ENCODE measurements at places on chromosomes 12 and 14. TPM values are rescaled to one million over a fixed set of nuclear protein-coding genes. Genes with fewer than 3 reads are reported as not detected.

DNA sequence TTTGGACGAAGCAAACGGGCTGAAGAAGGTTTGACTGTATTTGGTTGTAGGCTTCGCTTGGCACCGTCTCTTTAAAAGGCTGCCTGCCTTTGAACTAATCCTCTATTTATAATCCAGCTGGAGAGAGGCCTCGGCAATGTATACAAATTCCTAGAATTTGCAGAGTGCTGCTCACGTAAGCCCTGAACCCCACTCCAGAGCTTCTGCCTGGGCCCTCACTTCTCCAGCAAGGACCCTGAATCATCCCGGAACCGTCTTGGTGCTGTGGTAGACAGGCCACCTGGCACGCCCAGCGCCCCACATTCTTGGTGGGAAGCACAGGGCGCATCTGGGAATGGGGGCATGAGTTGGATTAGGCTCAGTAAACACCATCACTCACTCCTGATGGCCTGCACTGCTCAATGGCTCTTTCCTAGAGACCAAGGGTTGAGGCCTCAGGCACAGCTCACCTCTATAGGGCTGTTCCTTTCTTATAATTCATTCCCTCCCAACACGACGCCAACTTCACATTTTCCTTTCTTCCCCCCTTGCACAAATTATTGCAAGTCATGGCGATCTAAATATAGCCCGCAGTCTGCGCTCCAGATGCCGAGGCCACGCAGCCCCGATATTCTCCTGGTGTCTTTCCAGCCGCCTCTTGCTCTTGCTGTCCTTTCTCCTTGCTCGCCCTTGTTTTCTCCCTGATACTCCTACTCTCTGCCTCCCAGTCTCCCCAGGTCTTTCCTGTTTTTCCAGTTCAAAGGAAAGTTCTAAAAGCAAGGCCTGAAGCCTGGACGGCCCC, 141.0 kb downstream of the ZFP36L1 start:
- no peak for DNase-seq

DNA sequence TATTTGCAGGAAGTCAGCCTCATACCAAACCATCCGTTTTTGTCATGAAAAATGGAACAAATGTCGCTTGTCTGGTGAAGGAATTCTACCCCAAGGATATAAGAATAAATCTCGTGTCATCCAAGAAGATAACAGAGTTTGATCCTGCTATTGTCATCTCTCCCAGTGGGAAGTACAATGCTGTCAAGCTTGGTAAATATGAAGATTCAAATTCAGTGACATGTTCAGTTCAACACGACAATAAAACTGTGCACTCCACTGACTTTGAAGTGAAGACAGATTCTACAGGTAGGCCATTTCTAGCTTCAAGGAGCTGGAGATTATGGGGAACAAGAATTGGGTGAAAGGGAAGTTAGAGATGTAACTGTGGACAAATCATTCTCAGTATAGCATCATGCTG, 126.1 kb downstream of the DAD1 start:
- DNase-seq: no peak

GRCh38 chr14:72588521-72588920, 305.4 kb downstream of the DPF3 start:
- DNase-seq: no peak

DNA sequence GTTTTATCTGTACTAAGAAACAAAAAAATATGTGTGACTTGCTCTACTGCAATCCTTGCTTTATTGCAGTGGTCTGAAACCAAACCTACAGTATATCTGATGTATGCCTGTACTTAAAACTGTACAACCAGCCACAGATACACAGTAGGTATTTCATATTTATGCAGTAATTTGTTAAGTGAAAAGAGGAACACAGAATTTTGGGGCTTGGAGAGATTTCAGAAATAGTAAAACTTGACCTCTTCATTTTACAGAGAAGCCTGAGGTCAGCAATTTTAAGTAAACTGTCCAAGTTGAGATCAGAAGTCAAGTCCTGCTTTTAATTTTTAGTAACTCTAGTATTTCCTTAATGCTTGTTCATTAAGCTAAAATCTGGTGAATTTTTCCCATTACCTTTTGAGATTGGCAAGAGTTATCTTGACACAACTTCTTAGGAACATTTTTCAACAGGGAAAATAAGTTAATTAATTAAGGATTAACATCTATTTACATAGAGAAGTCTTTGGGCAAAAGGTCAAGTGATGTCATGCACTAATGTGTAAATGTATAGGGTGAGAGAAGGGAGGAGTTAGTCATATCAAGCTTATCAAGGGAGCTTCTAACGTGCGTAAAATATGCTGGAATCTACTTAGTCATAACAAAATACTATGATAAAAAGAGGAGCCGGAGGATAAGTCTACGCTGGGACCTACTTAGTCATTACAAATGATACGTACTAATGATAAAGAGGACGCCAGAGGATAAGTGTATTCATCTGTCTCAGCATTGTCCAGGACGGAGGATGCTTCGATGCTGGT, 66.0 kb upstream of the GTF2A1 start:
- DNase-seq: no peak

DNA sequence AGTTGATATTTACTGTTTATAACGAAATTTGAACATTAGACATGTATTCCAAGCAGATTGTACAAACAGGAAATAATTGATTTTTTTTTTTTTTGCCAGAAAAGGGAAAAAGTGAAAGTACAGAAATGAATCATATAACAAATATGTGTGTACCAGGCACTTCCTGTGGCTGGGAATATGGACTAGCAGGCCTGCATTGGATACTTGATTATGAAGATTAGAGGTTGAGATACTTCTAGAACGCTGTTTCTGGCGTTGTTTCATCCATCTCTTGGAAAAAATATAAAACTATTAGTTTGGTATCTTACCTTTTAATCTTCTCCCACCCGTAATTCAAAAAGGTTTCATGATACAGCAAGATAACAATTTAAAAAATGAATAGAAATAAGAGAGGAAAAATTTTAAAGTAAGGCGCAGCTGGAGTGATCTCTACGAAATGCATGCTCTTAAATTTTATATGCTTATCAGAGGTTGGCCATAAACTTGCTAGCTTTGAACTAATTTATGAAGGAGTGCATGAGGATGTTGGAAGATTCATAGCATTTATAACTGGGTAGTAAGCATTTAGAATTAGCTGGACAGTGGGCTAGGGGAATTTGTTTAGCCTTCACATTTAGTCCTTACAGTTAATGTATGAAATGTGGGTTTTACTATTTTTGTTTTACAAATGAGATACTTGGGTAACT, 90.8 kb downstream of the AEBP2 start:
- no peak for DNase-seq

DNA sequence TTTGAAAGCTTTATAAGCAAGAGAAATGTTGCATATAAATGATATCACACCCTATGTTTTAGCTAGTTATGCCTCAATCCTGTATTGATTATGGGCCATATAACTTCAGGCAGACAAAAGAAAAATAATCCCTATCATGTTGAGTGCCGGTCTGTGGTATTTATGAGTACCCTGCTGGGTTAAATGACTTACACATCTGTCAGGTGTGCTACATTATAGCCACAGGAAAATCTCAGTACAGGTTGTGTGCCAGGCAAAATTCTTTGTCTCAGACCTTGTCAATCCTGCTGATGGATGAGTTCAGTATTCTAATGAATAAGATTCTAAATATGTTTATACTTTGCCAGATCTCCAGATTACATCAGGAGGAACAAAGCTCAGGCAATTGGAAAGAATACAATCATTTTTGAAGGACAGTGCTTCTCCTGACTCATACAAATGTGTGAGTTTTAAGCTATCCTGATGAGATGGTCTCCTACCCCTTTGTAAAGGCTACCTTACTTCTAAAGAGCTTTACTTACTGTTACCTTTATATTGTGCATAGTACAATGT, 109.8 kb upstream of the FOXG1 start:
- DNase-seq: no peak

DNA sequence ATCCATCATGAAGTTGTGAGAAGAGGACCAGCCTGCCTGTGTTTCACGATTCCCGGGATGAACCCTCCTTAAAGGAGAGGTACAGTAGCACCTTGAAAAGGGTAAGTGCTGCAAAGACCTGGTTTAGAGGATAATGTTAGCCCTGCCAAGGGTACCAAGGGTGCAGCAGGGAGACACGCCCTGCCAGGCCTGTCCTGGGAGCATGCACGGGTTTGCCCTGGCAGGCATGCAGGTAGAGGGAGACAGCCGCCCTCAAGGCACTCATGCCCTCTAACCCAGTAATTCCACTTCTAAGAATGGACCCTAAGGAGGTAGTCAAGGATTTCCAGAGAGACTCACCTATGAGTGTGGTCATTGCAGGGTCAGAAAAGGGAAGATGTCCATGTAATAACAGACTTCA, 65.0 kb downstream of the DIO3 start:
- no peak for DNase-seq

- no peak for DNase-seq
Measured at GRCh38 chr12:51307655-51308593, 16.1 kb downstream of the BIN2 start.

- DNase-seq: peak; percentile 18
Measured at GRCh38 chr12:25583545-25583944, 30.5 kb upstream of the LMNTD1 start.

GRCh38 chr12:103657331-103657730, 70.3 kb downstream of the STAB2 start:
- no peak for DNase-seq

DNA sequence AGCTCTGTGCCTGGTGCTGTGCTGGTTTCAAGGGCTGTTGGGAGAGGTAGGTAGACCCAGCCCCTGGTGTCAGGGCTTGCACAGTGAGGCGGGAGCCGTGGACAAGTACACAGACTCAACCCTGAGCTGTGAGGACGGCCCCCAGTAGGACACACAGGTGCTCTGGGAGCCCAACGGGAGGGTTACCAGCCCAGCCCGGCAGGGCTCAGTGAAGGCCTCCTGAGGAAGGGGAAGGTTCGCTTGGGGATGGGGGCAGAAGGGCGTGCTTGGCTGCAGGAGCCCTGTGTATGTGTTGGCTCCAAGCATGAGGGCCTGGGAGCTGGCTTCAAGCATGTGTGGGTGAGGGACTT, 58.9 kb downstream of the SLC25A47 start:
- peak; percentile 13 for DNase-seq

DNA sequence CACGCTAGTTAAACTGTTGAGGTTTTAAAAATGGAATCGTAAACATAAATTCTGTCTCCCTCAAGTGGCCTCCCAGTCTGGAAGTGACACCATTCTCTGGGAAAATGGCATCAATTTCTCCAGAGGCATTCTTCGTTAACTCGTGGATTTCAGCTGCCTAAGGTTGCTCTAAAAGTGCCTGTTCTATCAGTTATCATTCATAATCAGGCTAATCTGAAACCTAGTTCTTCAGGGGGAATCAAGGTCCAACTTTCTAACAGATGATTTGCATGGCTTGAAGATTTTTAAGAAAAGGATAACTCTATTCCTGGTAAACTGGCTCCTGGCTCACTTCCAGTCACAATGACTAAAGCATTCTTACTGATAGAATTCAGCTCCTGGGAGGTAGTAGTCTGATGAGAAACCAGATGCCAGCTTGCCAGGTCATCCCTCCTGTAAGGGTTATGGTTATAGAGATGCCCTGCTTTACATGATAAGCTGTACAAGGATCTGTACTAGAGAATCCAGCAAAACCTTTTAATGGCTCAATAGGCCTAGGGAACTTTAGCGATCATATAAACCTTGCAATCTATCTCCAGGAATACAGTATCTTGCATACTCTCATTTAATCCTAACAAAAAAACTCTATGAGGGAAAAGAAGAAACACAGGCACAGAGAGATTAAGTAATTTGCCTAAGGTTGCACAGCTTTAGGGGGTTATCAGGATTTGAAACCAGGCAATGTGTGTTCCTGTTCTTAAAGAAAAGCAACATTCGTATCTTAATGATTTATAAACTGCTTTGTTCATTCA, 1.5 kb downstream of the L3HYPDH start:
- DNase-seq: no peak

DNA sequence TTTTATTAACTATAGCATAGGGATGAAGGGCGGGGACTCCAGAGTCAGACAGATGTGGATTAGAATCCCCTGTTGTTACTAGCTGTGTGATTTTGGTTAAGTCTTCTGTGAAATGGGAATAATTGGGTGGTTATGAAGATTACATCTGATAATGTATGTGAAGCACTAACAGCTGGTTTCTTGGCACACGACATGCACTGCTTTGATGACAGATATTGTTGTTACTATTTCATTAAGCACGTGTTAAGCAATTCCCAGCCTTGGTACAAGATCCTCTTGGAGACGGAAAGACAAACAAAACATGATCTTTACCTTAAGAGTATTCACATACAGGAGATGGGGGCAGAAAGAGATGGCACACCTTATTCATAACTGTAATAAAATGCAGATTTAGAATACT, 7.9 kb downstream of the PPFIBP1 start:
- no peak for DNase-seq

DNA sequence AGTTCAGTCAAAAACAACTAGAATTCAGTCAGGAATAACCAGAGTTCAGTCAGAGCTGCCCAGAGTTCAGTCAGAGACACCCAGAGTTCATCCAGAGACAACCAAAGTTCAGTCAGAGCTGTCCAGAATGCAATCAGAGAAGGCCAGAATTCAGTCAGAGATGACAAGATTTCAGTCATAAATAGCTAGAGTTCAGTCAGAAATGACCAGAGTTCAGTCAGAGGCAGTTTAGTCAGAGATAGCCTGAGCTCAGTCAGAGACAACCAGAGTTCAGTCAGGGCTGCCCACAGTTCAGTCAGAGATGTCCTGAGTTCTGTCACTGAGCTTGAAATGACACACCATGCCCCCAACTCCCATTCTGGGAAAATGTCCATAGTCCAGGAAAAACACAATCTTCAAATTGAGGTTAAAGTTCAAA, 1102.8 kb downstream of the BCL11B start:
- no peak for DNase-seq

DNA sequence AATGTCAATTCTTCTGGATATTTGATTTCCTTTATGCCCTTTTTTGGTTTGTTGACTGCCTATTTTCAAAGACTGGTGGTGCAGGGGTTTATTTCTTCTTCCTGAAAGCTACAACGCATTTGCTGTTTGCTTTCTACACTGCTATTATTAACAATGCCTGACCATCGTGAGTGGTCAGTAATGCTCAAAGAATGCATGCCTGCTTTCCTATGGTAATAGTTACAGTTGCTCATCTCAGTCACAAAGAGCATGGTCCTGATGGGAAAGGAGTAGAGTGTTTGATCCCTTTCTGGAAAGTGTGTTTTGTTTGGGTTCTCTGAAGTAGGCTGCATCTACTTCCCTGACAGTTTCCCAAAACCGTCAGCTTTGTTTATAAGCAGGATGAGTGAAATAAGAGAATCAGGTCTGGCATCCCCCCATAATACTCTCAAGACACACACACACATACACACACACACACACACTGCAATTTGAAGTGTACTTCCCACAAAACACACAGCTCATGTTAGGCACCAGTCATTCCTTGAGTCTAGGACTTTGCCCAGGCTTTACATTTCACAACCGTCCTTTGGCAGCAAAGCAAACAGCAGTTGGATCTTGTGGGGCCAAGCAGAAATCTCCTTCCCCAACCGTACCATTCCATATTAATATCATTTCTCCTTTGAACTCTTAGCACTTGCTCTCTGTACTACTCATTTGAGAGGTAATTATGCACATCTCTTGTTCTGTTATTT, 56.6 kb downstream of the SUDS3 start:
- no peak for DNase-seq

The C12orf50 gene
- not detected for total RNA-seq

The OR4Q3 gene
- total RNA-seq: not detected

The KIF21A gene
- total RNA-seq: 44.7 TPM

The EFS gene
- total RNA-seq: 23.1 TPM

The IL22 gene
- not detected for total RNA-seq

The TRIP11 gene
- 23.3 TPM for total RNA-seq

The MYRFL gene
- not detected for total RNA-seq

The C1QL4 gene
- 3.3 TPM for total RNA-seq

The RNASE1 gene
- 124 TPM for total RNA-seq

The CMTM5 gene
- 0.14 TPM for total RNA-seq

The METAP2 gene
- total RNA-seq: 106 TPM

The FAM186B gene
- total RNA-seq: 0.11 TPM
